ENCODE measurements at places on chromosomes 1 and 21.

GRCh38 chr1:17355898-17356297 is 16.1 kb upstream of the PADI6 start:
- no peak for DNase-seq

DNA sequence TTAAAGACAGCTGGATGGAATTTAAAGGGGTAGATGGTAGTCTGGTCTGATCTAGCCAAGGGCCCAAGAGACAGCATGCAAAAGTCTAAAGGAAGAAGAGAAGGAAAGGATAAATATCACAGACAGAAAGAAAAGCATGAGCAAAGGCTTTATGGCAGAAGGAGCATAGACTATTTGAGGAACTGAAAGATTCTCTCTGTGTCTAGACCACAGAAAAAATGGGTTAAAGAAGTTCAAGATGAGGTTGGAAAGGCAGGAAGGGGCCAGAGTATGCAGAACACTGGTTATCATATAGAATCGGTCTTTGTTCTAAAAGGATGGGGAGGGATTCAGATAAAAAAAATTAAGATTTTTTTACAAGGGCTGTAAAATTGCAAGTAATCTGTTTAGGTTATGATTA is 136.8 kb upstream of the SGIP1 start:
- DNase-seq: no peak

- no peak for DNase-seq
These were observed 20.2 kb downstream of the LMOD1 start for GRCh38 chr1:201925981-201926645.

DNA sequence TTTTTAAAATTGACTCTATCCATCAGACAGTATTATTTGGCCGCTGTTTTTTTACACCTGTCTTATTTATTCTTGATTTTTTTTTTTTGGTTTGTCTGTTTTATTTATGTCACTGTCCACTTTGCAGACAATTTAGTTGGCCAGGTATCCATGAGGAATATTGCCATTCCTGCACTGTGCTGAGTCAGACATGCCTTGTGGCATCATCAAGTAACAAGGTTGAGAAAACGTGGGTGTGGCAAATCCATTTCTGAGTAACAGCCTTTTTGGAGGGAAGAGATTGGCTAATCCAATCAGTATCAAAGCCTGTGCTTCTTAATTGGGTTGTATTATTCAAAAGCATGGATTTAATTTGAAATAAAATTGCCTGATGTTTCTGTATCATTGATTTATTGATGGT is 463.1 kb downstream of the USP25 start:
- no peak for DNase-seq

GRCh38 chr1:225823811-225824261 is 13.9 kb downstream of the EPHX1 start:
- DNase-seq: no peak

GRCh38 chr1:67190942-67191341 is 24.7 kb downstream of the IL23R start:
- DNase-seq: no peak

- no peak for DNase-seq
These were observed 81.2 kb upstream of the WNT4 start for GRCh38 chr1:22224091-22224490.

DNA sequence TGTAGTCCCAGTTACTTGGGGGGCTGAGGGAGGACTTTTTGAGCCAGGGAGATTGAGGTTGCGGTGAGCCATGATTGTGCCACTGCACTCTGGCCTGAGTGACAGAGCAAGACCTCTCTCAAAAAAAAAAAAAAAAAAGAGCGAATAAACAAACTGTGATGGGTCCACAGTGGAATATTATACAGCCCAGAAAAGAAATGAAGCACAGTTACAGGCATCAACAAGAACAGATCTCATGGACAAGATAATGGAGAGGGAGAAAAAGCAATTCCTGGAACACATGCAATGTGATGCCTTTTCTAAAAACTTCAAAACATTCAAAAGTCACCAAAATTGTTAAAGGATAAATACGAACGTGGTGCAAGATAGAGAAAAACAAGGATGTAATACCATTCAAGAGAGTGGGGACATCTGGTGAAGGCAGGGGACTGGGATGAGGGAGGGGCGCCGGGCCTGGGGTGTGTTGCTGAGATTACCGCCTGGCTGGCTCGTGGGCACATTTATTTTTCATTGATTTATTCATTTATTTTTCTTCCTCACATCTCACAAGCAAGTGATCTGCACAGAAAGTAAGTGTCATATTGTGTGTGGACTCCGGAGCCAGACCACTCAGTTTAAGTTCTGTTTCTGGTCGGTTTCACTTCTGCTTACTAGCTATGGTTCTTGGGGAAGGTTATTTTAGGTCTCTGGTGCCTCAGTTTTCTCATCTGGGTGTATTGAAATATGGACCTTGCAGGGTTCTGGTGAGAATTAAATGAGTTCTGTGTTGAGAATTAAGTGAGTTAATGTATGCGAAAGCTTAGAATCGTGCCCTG is 30.1 kb downstream of the ABCG1 start:
- DNase-seq: no peak

GRCh38 chr1:228400692-228401454 is 5.8 kb downstream of the TRIM11 start:
- DNase-seq: no peak

DNA sequence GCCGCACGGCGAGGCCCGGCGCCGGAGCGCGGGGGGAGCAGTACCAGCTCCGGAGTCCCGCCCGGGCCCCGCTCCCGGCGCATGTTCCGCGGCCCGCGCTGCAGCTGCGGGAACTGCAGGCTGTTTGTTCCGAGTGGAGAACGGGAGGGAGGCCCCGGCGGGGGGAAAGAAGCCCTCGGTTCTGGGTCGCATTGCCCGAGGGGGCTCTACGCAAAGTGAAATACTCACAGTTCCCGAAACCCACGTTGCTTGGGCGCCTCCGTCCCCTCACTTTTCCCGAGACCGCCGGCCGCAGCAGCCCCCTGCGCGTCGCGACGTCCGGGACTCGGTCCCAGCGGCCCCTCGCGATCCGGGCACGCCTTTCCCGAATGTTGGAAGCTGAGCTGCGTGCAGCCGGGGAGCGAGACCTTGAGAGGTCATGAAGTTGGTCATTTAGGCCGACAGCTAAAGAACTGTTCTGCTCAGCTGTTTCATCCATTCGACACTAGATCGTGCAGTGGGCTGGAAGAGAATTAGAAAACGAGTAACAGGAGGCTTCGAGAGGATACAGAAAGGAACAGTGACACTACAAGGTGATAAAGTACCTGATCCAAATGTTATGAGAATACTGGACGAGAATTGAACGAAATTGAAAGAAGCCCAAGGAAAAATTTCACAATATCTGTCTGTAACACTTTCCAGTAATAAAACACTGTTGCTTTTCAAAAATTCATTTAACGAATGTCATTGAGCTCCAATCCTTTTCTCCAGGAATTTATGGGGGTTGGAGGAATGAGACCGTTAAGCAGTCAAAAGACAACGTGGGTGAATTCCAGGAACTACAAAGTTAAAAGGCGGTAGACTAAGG is 657 bp upstream of the LIN9 start:
- peak; percentile 84 for DNase-seq

- DNase-seq: no peak
These were observed 54.4 kb upstream of the ADARB1 start for GRCh38 chr21:45019887-45020537.

DNA sequence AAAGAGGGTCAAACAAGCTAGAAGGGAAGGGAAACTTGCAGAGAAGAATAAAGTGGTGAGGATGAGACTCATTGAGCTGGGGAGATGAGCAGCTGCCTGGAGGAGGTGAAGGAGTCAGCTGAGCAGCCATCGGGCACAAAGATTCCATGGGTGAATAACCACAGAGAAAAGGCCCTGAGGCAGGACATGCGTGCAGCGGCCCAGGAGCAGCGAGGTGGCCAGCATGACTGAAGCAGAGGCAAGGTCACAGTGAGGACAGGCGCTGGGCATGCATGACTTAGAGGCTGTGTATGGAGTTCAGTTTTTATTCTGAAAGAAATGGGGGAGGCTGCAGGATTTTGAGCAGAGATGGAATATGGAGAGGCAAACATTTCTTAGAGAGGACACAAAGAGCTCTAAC is 24.9 kb downstream of the OLFML2B start:
- DNase-seq: no peak

DNA sequence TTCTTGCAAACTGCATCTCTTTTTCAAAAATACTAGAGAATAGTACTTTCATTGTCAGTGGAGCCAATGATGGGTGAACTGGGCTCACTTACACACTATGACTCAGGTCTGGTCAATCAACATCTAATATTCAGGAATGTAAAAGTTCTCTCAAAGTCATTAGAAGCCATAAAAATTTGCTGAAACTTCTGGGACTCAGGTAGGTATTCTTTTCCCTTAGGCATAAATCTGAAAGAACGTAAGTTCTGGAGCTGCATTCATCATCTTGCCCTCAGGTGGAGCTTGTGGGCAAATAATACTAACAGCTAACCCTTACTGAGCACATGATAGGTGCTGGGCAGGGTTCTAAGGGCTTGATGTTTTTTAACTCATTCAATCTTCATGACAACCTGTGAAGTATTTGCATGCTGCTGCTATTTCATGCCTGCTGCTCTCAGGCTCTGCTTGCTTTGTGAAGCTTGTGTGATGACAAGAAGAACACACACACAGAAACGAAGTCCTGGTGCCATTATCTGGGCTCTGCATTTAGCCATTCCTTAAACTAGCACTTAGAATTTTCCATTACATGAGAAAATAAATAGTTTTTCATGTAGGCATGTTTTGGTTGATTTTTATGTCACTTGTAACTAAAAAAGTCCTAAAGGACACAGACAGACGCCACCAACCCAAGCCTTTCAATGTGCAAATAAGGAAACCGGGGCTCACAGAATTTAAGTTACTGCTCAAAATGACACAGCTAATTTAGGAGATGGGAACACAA is 394.2 kb upstream of the LYPLAL1 start:
- DNase-seq: no peak

- no peak for DNase-seq
These were observed 3.7 kb downstream of the MCL1 start for GRCh38 chr1:150575518-150576366.

GRCh38 chr1:183842795-183843144 is 37.9 kb downstream of the RGL1 start:
- no peak for DNase-seq

- DNase-seq: no peak
These were observed 89.9 kb downstream of the RAVER2 start for GRCh38 chr1:64834734-64835133.

DNA sequence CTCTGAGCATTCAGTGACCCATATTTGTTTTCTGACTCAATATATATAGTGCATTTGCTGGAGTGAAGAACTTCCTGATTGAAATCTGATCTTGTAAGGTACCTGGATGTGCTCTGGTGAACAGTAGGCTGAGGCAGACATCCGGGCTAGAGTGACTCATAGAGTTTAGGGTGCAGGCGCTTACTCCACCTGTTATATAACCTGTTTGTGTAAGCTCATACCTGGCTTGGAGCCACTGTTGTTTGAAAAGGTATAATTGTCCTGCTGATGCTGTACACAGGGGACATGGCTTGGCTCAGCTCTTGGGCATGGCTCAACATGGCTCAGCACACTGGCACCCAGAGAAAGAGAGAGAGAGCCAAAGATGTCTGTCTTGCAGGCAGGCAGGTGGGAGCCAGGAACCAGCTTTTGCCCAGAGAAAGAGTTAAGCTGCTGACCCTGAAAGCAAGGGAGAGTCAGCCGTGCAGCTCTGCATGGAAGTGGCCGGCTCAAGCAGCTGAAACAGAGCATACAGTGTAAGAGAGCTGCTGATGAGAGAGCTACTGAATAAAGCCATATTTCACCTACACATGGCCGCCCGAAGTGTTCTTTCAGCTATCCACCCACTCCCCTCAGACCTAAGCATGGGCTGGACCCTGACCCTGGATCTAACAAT is 43.2 kb downstream of the GJA5 start:
- DNase-seq: no peak

GRCh38 chr21:35969281-35969680 is 91.0 kb downstream of the SETD4 start:
- DNase-seq: no peak

DNA sequence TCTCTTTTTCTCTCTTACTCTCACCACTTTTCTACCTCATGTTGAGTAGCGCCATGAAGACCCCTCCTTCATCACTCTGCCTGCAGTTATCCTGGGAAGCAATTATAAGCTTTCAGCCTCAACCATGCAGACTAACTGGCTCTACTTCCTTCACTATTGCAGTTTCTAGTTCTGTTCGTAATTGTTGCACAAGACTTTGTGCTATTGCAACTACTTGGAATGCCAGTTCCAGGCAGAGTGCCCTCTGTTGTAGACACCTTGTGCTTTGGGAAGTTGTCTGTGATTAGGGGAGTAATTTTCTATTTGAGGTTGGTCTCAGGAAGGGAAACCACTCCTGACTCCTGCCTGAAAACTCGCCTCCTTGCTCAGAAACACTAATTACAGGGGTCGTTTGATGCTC is 19.4 kb downstream of the PGM1 start:
- DNase-seq: no peak

DNA sequence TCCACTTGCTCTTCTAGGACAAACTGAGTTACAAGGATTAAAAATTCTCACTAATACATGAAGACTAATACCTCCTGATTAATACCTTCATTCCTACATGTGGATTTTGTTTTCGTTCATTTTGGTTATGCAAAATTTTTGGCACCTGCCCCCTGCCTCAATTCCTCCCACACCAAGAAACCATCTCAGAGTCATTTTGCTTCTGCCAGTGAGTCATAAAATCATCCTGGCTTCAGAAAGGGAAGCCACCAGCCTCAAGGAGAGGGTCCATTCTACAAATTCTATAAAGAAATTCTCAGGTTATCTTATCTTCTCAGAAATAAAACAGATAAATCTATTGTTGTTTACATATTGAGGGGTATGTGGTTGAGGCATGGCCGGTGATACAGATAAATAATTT is 103.2 kb upstream of the COA6 start:
- DNase-seq: no peak

DNA sequence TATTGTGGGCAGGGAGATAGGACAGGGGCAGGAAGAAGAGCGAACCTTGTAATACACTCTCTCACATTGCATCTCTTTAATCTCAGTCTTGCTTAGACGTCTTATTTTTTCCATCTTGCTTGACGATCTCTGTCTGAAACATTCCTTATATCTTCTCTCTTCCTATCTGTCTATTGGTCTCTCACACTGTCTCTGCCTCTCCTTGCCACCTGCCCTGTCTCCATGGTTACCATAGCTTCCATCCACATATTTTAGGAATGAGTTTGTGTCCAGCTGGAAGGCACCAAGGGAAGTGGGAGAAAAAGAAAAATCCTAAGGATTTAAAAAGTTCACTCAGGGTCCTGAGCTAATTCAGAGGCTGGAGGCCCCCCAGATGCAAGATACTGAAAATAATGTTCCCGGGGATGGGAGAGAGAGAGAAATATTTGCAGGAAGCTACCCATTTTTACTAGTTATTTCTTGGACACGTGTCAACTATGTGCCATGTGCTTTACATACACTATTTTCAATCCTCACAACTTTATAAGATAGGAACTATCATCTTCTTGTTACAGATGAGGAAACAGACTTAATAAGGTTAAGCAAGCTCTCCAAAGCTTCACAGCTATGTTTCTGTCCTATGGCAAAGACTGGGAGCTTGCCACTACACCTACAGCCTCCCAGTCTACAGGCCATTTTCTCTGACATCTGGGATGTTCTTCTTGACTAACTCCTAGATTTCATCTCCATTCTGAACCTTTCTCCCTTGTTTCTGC is 933 bp downstream of the ANKRD34A start:
- no peak for DNase-seq

- DNase-seq: no peak
These were observed 675 bp downstream of the MYSM1 start for GRCh38 chr1:58699011-58699762.

GRCh38 chr1:93519199-93519829 is 71.4 kb downstream of the FNBP1L start:
- DNase-seq: no peak

- DNase-seq: no peak
These were observed 17.5 kb upstream of the RAB4A start for GRCh38 chr1:229253151-229253974.

Data from NCI-H1436 (cell line).